ENCODE measurements at places on chromosomes 11 and 22. TPM values are rescaled to one million over a fixed set of nuclear protein-coding genes. Genes with fewer than 3 reads are reported as not detected.

DNA sequence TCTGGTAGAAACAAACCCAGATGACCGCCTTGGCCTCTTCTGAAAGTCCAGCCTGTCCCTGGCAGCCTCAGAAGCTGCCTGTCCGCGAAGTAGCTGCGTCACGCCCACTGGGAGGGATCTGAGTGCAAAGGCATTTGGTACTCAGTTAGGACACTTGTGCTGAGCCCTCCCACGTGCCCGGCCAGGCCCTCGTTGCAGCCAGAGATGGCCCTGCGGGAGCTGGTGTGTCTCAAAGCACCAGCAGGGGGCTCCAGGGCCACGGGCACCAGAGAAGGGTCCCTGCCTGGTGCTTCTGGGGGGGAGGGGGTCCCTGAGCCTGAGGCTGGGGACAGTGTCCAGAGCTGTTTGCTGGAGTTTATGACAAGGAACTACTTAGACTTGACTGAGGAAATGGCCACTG lies 5.8 kb downstream of the SELENOO start:
- DNase-seq: no peak

DNA sequence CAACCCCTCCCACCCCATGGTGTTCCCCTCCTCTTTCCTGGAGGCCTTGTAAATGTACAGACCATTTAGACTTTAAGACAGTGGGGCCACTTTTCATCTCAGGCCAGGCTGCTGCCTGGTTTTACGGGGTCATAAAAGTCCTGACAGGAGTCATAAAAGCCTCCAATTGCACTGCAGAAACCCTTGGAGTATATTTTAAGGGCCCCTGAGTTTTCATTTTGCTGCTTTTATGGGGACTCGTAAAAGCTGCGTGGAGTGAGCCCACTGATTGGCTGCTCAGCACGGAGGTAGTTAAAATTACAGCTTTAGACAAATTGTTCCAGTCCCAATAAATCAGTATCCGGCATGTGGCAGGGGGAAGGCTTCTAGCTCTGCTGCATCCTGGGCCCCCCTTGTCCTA lies 627.6 kb downstream of the NTM start:
- DNase-seq: no peak

DNA sequence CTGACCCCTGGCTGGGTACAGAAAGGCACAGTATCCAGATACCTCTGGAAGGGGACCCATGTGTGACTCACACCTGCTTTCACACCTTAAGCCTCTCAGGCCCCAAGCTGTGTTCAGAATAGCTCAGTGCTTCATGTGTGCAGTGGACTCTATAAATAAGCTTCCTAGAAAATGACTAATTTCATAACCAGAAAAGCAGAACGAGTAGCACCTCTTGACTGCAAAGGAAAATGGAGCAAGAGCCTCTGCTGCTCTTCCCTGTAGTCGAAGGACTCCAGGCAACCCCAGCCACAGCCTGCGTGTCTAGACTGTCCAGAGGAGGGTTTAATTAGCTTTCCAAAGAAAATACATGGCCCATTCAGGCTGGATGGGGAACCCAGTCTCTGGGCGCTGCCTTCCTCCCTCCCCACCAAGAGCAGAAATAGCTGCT lies 23.1 kb downstream of the PTPN5 start:
- DNase-seq: no peak

DNA sequence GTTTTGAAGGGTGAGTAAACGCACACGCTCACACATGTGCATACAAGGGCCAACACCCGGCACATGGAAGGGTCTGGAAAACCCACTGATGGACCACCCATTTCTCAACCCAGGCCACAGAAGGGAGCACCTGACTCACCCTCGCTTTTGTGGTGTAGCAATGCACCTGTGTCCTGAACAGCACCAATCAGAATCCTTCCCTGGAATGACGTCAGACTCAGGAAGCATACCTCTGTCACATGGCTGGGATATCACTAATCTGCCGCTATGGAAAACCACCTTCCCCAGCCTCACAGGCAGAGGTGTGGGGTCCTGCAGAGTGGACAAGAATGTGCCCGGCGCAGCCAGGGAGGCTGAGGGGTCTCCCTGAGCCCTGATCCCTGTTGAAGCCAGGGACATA lies 9.0 kb upstream of the OSM start:
- DNase-seq: no peak

GRCh38 chr11:22432291-22433093 lies 94.3 kb downstream of the SLC17A6 start:
- peak; percentile 13 for DNase-seq

The PRODH gene
- 5.8 TPM for total RNA-seq

Measured in mucosa of gallbladder (tissue), 1 donor.